ENCODE measurements at places on chromosomes 11 and 22. TPM values are rescaled to one million over a fixed set of nuclear protein-coding genes. Genes with fewer than 3 reads are reported as not detected.

DNA sequence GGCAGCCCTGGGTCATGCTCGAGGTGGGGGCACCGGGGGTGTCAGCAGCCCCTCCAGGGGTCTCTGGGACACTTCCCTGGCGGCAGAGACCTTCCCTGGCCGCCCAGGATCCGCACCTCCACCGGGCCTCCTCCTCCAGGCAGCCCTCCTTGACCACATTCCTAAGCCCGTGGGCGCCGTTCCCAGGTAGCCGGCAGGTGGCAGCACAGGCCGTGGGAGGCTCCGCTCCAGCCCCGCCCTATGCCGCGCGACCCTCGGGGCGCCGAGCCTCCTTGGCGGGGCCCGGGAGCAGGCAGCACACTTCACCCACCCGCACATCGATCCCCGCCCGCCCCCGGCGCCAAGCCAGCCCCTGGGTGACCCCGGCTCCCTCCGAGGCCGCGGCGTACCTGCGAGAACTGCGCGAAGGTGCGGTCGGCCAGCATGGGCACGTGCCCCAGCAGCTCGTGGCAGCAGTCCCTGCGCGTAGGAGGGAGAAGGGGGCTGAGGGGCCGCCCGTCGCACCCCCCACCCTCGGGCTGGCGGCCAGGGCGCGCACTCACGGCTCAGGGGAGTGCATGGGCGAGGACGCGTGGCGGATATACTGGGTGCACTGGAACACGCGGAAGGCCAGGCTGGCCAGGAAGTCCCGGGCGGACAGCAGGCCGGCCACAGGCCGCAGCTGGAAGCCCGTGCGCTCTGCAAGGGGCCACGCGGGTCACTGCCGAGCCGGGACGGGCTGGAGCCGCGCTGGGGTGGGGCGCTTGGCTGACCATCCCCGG lies 5.3 kb upstream of the INS start:
- DNase-seq: no peak

The MYOD1 gene
- total RNA-seq: not detected

- DNase-seq: no peak
Observed at GRCh38 chr11:70333261-70333660, 62.8 kb downstream of the PPFIA1 start.

The SCUBE1 gene
- not detected for total RNA-seq

DNA sequence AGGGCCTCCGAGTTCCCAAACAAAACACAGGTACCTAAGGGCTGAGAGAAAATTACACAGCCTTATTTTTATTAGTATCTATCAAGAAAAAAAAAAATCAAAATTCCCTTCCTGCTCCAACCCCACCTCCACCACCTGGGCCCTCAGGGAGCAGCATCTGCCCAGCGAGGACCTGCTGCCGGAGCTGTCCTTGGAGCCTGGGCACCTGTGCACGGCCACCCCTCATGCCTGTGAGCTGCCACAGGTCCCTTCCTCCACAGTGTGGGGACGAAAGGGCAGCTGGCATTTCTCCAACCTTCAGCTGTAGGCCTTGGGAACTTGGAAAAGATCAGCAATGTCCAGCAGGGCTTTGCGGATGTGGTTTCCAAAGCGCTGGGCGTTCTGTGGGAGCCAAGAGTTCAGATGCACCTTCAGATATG lies 6.3 kb upstream of the SYCE3 start:
- DNase-seq: peak; percentile 39

- peak; percentile 37 for DNase-seq
Observed at GRCh38 chr11:110196241-110196754, 100.1 kb downstream of the RDX start.

- DNase-seq: no peak
Observed at GRCh38 chr11:75625021-75625420, 43.8 kb downstream of the MAP6 start.

GRCh38 chr11:112715056-112715455 lies 246.2 kb upstream of the NCAM1 start:
- no peak for DNase-seq

GRCh38 chr11:120385110-120385509 lies 48.9 kb downstream of the ARHGEF12 start:
- DNase-seq: no peak

- no peak for DNase-seq
Observed at GRCh38 chr11:26851696-26852095, 129.8 kb upstream of the SLC5A12 start.

DNA sequence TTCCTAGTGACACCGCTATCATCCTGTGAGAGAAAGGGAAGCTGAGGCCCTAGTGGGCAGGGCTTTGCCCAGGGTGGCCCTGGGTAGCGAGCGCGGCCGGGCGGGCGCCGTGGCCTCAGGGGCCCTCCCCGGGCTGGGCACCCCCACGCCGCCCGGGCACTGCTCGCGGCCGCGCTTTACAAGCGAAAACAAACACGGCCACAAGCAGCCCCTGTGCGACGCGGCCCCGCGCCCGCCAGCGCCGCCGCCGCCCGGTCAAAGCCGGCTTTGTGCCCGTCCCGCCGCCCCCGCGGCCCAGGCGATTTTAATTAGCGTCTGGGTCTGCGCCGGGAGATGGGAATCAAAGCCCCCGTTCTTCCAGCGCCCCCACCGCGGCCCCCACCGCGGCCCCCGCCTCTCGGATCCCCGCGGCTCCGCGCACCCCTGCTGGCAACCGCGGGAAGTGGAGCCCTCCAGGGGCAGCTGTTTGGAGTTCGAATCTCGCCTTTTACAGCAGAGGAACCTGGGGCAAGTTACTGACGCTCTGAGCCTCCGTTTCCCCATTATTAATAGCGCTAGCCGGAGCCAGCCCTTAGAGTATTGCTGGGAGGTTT lies 47.9 kb downstream of the CHRDL2 start:
- DNase-seq: no peak

DNA sequence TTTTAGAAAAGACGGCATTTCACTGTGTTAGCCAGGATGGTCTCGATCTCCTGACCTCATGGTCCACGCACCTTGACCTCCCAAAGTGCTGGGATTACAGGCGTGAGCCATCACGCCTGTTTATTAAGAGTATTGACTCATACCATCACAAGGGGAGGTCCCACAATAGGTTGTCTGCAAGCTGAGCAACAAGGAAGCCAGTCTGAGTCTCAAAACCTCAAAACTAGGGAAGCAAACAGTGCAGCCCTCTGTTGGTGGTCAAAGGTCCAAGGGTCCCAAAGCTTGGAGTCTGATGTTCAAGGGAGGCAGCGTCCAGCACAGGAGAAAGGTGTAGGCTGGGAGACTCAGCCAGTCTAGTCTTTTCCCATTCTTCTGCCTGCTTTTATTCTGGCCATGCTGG lies 32.8 kb upstream of the LDLRAD3 start:
- DNase-seq: peak; percentile 68

The PNPLA5 gene
- total RNA-seq: not detected

DNA sequence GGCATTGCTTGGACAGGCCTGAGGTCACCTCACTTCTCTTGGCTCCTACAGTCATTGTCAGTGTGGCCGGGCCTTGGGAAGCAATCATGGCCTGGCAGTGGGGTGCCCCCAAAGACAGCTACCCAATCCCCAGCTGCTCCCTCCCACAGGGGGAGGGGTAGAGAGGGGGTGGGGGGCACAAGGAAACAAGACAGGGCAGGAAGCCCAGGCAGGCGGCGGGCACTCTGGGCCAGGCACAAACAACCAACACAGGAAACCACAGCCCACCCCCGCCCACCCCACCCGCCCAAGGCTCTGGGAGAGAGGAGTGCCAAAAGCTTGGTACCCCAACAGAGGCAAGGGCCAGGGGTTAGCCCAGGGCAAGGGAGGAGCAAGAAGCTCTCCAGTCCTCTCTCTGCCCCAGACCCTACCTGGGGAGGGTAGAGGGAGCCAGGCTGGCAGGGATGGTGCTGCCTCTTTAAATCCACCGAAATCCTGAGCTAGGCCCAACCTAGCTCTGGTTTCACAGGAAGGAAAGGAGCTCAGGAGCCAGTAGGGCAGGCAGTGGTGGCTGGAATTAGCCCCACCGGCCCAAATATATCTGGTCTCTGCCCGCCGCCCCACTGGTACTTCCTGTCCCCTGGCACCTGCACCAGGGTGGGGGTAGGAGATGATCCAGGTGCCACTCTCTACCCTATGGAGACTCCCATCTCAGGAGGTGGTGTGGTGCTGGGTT lies 12.2 kb downstream of the BCL9L start:
- DNase-seq: no peak

The MMP11 gene
- 14.5 TPM for total RNA-seq

- no peak for DNase-seq
Observed at GRCh38 chr22:32261306-32261705, 6.2 kb upstream of the SLC5A4 start.

- DNase-seq: no peak
Observed at GRCh38 chr11:27239305-27239942, 123.6 kb downstream of the CCDC34 start.

GRCh38 chr11:26993965-26994457 lies at the start of gene FIBIN:
TSS of gene FIBIN (plus strand) at chr11:26994112. CDS start at chr11:26994527, 415 bp downstream.
- DNase-seq: no peak

GRCh38 chr22:49212466-49212865 lies 615.2 kb downstream of the BRD1 start:
- peak; percentile 36 for DNase-seq

- peak; percentile 86 for DNase-seq
Observed at GRCh38 chr22:19455585-19456370, 8.3 kb upstream of the C22orf39 start.

Data from SJSA1 (cell line).